Stimulated activated CD8-positive, alpha-beta memory T cell treated with anti-CD3 and anti-CD28 coated beads, Interleukin-15, amount 100 ng/mL, for 24 hours (primary cell): ENCODE measurements at places on chromosomes 13 and 19.

DNA sequence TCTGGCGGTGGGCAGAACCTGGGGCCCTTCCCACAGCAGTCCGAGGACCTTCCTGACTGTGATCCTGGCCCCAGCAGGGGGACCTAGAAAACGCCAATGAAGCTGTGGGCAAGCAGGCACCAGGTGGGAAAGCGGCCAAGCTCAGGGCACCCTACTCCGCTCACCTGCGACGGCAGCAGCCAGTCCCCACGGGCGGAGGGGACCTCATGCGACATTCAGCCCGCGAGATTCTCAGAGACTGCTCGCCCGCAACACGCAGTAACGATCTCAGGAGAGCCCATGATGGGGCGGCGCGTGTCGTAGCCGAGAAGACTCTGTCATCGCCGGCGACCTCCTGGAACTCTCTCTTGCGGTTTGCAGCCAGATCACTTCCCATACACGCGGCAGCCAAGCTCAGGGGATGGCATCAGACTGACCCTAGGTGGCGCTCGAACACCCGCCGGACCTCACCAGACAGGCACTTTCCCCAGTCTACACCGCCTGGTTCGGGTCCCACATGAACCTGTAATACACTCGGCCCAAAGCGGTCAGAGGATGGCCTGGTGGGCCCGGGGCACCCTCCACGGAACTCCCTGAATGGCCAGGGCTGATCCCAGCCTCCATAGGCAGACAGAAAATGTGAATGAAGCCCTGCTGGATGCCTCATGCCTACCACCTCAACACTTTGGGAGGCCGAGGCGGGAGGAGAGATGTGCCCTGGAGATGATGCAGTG is 26.5 kb downstream of the MAN2B1 start:
- peak; percentile 58 for DNase-seq

DNA sequence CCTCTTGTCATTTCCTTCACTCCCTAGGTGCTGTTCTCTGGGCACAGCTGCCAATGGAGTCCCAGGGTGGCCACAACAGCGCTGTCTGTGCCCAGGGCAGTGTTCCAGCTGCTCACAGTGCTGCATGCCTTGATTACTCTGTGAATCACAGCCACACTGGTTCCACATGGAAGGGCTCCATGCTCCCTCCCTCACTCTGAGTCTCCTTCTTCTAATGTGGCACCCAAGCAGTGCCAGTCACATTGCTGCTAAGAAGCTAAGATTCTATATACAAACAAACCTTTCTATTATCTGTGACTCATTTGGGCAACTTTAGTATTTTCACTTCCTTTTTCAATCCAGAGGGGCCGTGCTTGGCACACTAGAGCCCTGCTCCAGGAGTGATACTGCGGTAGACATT is 248.7 kb downstream of the TDRD3 start:
- DNase-seq, result no peak

GRCh38 chr13:28606466-28606865 is 52.5 kb upstream of the POMP start:
- no peak for DNase-seq

GRCh38 chr13:75226733-75227435 is 255.1 kb downstream of the TBC1D4 start:
- no peak for DNase-seq

- no peak for DNase-seq
These were observed 35.8 kb downstream of the ZIC5 start for GRCh38 chr13:99935772-99936171.

DNA sequence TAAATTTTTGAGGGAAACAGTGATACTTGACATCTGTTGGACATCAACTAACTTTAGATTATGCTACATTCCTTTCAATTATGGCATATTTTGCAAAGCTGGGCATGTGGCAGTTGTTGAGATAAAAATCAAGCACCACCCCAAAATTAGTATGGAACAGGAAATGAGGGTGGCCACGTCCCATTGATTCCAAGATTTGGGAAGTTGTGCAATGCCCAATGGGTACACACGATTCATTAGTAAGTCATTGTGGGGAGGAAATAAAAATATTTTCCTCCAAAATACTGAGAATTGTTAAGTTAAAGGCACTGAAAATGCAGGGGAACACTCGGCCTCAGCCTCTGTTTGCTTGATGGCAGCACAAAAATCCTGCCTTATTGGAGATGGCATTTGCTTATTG is 7.6 kb downstream of the ERICH6B start:
- DNase-seq, result no peak

GRCh38 chr19:46351241-46352041 is 4.6 kb downstream of the PPP5C start:
- DNase-seq, result no peak

- DNase-seq, result no peak
These were observed 67.1 kb downstream of the LRCH1 start for GRCh38 chr13:46620029-46620428.

- no peak for DNase-seq
These were observed 40.5 kb upstream of the XPO4 start for GRCh38 chr13:20942938-20943559.

GRCh38 chr19:13053238-13053637 is 49.4 kb downstream of the LYL1 start:
- no peak for DNase-seq
